Dermis blood vessel endothelial cell (primary cell): ENCODE measurements at places on chromosomes 1 and 21. TPM values are rescaled to one million over a fixed set of nuclear protein-coding genes. Genes with fewer than 3 reads are reported as not detected.

The C1orf185 gene
- total RNA-seq, result not detected in 2 replicates

The TRABD2B gene
- total RNA-seq, result under 0.01 TPM in 1 of 2 replicates, not detected in the other

The C1orf226 gene
- 0.34 and 1.1 TPM in 2 replicates for total RNA-seq

The MXRA8 gene
- total RNA-seq, result 0.56 and 1.7 TPM in 2 replicates

The CLIC4 gene
- total RNA-seq, result 262 and 338 TPM in 2 replicates

The RIIAD1 gene
- total RNA-seq, result not detected in 2 replicates

The S100B gene
- total RNA-seq, result not detected in 2 replicates

The S100A3 gene
- total RNA-seq, result 1.3 and 1.4 TPM in 2 replicates

The GPR37L1 gene
- under 0.01 TPM in 1 of 2 replicates, not detected in the other for total RNA-seq

The PRKACB gene
- total RNA-seq, result 20.6 and 30.8 TPM in 2 replicates

The DNAH14 gene
- total RNA-seq, result 9.2 and 9.5 TPM in 2 replicates

The TP53BP2 gene
- total RNA-seq, result 32.9 and 35.1 TPM in 2 replicates

The KLHDC8A gene
- total RNA-seq, result not detected in 2 replicates

The RCSD1 gene
- 49.2 and 55.7 TPM in 2 replicates for total RNA-seq

The CLCNKB gene
- total RNA-seq, result 0.34 TPM in 1 of 2 replicates, not detected in the other

The SLC27A3 gene
- 27.6 and 30.0 TPM in 2 replicates for total RNA-seq

The FMO1 gene
- total RNA-seq, result not detected in 2 replicates

The ATG4C gene
- 9.5 and 10.2 TPM in 2 replicates for total RNA-seq
